ENCODE measurements at places on chromosomes 3 and 15.

- no peaks in the 10 kb centered on the region for H3K27me3 ChIP-seq
- H3K36me3 ChIP-seq: no peaks in the 10 kb centered on the region
- H3K4me1 ChIP-seq: peaks cover 6% of the 10 kb centered on the region
- no peak overlapping the region for H3K27ac ChIP-seq
- no peak overlapping the region for H3K4me3 ChIP-seq
Observed at GRCh38 chr3:61669668-61670299, 108.4 kb downstream of the PTPRG start.

GRCh38 chr15:53811530-53811929 is 52.1 kb upstream of the WDR72 start:
- no peaks in the 10 kb centered on the region for H3K36me3 ChIP-seq
- no peak for DNase-seq
- H3K4me3 ChIP-seq: no peak overlapping the region
- no peaks in the 10 kb centered on the region for H3K27me3 ChIP-seq
- H3K4me1 ChIP-seq: no peaks in the 10 kb centered on the region

DNA sequence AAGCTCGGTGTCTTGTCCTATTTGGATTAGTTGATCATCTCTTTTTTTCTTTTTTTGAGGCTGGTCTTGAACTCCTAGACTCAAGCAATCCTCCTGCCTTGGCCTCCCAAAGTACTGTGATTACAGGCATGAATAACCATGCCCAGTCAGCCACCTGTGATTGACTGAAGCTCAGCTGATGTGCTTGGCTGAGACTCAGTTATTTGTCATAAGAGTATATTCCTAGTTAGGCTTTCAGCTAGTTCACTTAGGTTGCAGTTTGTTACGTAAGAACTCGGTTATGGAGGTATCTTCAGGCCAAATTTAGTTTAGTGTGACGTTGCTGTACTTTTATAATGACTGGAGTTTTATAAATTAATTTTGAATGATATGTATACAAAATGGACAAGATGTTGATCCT is 365.0 kb downstream of the SV2B start:
- H3K4me3 ChIP-seq: no peak overlapping the region
- H3K27ac ChIP-seq: no peak overlapping the region
- DNase-seq: no peak
- H3K27me3 ChIP-seq: no peaks in the 10 kb centered on the region

- H3K4me3 ChIP-seq: no peak overlapping the region
- no peak for DNase-seq
- H3K4me1 ChIP-seq: no peaks in the 10 kb centered on the region
- no peak overlapping the region for H3K27ac ChIP-seq
- no peaks in the 10 kb centered on the region for H3K36me3 ChIP-seq
Observed at GRCh38 chr3:106699122-106699521, 678.1 kb upstream of the CCDC54 start.

- DNase-seq: no peak
- H3K27me3 ChIP-seq: no peaks in the 10 kb centered on the region
- no peak overlapping the region for H3K27ac ChIP-seq
- no peaks in the 10 kb centered on the region for H3K36me3 ChIP-seq
Observed at GRCh38 chr3:183268366-183268765, 15.3 kb downstream of the B3GNT5 start.

DNA sequence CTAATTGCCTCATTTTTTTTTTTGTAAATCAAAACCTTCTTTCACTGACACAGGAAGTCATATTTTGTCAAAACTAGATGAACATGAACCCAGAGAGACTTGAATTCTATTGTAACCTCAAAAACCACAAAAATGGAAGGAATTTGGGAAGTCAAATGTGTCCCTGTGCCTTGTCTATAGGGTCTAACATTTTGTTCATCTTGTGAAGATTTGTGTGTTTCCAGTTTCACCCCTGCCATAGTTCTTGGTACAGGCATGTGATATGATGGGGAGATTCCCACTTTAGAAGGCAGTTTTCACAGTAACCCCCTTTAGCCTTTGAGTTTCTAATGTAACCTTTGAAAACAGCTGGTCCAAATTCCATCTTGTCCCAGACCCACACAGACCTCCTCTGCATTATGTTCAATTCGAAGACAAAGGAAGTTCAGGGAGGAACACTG is 318.5 kb upstream of the ADAMTS9 start:
- H3K4me1 ChIP-seq: peaks cover 3% of the 10 kb centered on the region
- no peak overlapping the region for H3K4me3 ChIP-seq
- no peaks in the 10 kb centered on the region for H3K27me3 ChIP-seq
- H3K27ac ChIP-seq: no peak overlapping the region

DNA sequence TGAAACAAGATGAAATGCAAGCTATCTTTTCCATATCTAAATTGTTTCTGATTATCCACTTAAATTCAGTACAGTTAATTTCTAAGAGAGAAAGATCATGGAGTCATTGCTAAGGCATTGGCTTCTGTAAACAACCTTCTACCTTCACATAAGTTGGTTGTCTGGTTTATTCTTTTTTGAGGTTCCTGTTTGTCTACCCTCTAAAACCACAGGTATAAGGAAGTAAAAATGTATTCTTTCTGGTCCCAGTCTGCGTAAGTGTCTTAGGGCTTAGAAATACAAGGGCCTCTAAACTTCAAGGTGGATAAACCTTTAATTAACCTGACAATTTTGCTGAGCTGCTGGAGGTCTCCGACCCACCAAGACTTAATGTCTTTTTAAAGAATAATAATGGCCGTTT is 3.6 kb upstream of the ATOSA start:
- H3K27ac ChIP-seq: no peak overlapping the region
- no peak for DNase-seq
- no peak overlapping the region for H3K4me3 ChIP-seq
- peaks cover 2% of the 10 kb centered on the region for H3K4me1 ChIP-seq

DNA sequence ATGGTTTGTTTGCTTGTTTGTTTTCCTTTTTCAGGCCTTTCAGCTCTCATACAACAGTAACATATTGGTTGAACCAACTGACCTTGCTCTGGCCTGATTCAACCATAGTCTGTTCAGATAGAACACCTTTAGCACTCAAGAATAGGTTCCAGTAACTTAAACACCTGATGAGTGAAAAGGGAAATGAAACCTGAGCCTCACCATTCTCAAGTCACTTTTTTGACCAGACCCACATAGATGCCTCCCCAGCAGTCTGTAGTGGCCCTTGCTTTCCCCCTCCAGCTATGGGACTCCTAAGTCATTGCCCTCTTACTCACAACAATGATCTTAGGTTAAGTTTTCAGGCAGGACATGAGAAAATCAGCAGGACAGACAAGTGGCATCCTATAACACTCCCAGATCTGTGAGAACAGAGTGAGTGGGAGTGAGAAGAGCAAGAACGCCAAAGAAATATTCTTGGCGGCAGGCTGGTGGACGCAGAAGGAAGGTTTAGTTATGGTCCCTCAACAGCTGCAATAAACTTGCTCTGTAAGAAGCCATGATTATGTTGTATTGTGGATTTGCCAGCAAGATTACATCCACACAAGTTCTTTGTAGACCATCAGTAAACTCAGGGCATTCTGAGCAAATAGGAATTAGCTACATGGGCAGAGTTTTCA is 367.5 kb downstream of the MECOM start:
- H3K4me3 ChIP-seq: no peak overlapping the region
- no peak for DNase-seq
- H3K36me3 ChIP-seq: no peaks in the 10 kb centered on the region
- H3K27me3 ChIP-seq: no peaks in the 10 kb centered on the region

DNA sequence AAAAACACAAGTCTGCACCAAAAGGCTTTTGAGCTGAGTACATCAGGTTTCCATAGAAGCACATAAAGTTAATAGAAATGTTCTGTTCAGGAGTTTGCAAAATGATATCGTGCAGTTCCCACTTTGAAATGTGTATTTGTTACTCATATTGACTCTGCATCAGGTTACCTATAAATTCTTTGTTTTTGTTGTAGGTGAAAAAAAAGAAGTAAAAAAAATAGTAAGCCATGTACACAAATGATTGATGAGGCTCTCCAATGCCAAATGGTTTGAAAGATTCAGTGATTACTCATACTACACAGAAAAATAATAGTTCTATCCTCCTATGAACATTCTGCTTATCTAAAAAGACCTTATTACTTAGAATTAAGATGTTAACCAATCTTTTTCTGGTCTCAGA is 287.3 kb upstream of the MME start:
- no peak for DNase-seq
- H3K27ac ChIP-seq: no peak overlapping the region
- H3K36me3 ChIP-seq: no peaks in the 10 kb centered on the region
- no peak overlapping the region for H3K4me3 ChIP-seq

GRCh38 chr3:14805961-14806537 is 12.7 kb upstream of the FGD5 start:
- H3K36me3 ChIP-seq: no peaks in the 10 kb centered on the region
- no peaks in the 10 kb centered on the region for H3K27me3 ChIP-seq
- H3K4me3 ChIP-seq: no peak overlapping the region
- H3K4me1 ChIP-seq: no peaks in the 10 kb centered on the region
- H3K27ac ChIP-seq: no peak overlapping the region

GRCh38 chr3:126320517-126321293 is 36.5 kb downstream of the KLF15 start:
- no peak overlapping the region for H3K27ac ChIP-seq
- DNase-seq: no peak
- no peaks in the 10 kb centered on the region for H3K27me3 ChIP-seq
- H3K36me3 ChIP-seq: no peaks in the 10 kb centered on the region
- no peak overlapping the region for H3K4me3 ChIP-seq
- H3K4me1 ChIP-seq: peaks cover 12% of the 10 kb centered on the region

DNA sequence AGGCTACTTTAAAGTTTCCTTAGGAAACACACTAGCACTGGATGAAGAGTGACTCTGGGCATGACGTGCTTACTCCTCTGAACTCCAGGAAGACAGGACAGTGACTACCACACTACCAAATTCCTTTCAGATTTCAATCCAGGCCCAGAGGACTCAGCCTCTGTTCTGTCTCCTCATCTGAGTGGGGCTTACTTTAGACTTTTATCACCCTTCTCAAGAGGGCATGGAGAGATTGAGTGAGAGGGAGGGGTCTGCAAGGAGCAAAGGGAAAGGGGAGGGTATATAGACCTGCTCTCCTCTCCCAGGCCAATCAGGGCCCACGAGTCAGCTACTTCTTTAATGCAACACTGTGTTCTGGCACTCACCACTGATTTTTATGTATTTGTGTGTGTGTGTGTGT is 29.4 kb upstream of the RSL24D1 start:
- no peaks in the 10 kb centered on the region for H3K4me1 ChIP-seq
- no peak overlapping the region for H3K4me3 ChIP-seq
- H3K36me3 ChIP-seq: no peaks in the 10 kb centered on the region
- no peaks in the 10 kb centered on the region for H3K27me3 ChIP-seq
- no peak overlapping the region for H3K27ac ChIP-seq
- DNase-seq: no peak

DNA sequence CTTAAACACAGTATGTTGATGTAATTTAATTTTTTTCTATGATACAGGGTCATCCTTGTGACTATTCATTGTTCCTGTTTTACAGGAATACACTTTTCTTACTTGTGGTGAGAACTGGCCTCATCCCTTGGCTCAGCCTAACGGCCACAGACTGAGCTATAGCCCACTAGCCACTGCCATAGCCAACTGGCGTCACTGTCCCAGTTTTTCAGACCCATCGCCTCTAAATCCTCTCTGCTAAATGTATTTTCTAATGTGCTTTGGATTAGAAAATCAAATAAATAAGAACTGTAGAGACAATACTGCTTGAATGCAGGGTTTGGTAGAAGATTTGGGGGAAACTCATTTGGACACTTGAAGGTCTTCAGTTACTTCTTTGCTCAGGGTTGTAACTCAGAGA is 113.1 kb downstream of the TIGIT start:
- no peaks in the 10 kb centered on the region for H3K36me3 ChIP-seq
- no peak overlapping the region for H3K27ac ChIP-seq
- no peak overlapping the region for H3K4me3 ChIP-seq
- peaks cover 15% of the 10 kb centered on the region for H3K4me1 ChIP-seq
- DNase-seq: no peak

DNA sequence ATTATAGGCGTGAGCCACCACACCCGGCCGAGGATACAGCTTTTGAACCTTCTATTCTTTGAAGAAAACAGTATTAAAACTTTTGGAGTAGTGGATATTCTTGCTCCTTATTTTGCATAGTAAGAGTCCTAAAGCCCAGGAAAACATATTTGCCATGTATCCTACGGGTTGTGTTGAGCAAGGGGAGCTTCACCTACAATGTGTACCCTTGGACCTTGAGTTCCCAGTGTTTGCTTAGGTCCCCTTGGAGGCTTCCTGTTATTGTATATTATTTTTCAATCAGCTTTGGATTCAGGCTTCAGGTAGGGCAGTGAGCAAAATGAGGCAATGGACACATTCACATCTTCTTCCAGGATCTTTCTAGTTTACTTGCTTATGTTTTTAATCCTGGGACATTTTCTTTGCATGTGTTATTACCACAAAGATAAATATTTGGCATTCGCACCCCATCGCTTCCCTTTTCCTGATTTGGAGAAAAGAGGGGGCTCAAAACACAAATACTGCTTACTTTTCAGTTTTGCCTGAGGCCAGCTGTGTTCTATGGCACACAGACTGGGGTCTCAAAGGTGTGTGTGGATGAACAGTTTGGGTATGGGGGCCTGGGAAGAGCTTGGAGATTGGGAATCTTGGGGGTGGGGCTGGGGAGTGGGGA is 88.7 kb downstream of the FNDC3B start:
- no peak overlapping the region for H3K4me3 ChIP-seq
- DNase-seq: no peak
- H3K27me3 ChIP-seq: no peaks in the 10 kb centered on the region
- peaks cover 18% of the 10 kb centered on the region for H3K4me1 ChIP-seq

GRCh38 chr3:124288996-124289395 is 297.1 kb upstream of the ROPN1 start:
- no peak overlapping the region for H3K27ac ChIP-seq
- no peak for DNase-seq
- no peaks in the 10 kb centered on the region for H3K27me3 ChIP-seq
- H3K4me3 ChIP-seq: no peak overlapping the region

GRCh38 chr15:98330692-98331435 is 317.5 kb upstream of the IGF1R start:
- H3K36me3 ChIP-seq: no peaks in the 10 kb centered on the region
- H3K4me3 ChIP-seq: no peak overlapping the region
- H3K27me3 ChIP-seq: no peaks in the 10 kb centered on the region

All from ovary (tissue), 10 donors.